ENCODE measurements at places on chromosomes 6 and 20.

GRCh38 chr6:51260003-51260402 is 441.3 kb downstream of the TFAP2B start:
- no peak for DNase-seq

- no peak for DNase-seq
Observed at GRCh38 chr6:100538086-100538485, 73.4 kb upstream of the SIM1 start.

GRCh38 chr20:42435230-42435629 is 754.5 kb downstream of the PTPRT start:
- no peak for DNase-seq

GRCh38 chr6:133362813-133363212 is 121.7 kb downstream of the EYA4 start:
- no peak for DNase-seq

GRCh38 chr6:169981568-169981967 is 230.1 kb downstream of the ERMARD start:
- no peak for DNase-seq

DNA sequence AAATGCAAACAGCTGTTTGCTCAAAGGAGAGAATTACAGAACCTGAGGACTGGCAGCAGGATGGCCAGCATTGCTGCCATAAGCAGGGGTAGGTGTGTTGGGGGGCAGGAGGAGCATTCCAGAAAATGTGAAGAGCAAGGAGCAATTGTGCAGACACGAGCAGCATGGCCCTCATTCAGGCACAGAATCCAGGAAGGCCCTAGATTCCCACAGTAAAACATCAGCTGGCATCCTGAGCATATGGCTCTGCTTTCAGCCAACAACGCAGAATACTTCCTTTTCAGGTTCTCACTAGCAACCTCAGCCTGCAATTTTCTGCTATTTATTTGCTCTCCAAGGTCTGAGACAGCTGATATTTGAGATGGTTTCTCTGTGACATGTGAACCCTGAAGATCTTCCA is 243.4 kb upstream of the POU3F2 start:
- no peak for DNase-seq
